ENCODE measurements at places on chromosomes 6 and 20. TPM values are rescaled to one million over a fixed set of nuclear protein-coding genes. Genes with fewer than 3 reads are reported as not detected.

Gene ENPP3
- not detected for total RNA-seq

GRCh38 chr20:52410731-52411234 is 219.2 kb upstream of the ZFP64 start:
- DNase-seq: no peak

GRCh38 chr20:17761604-17762003 is 61.8 kb downstream of the BANF2 start:
- peak; percentile 8 for DNase-seq

DNA sequence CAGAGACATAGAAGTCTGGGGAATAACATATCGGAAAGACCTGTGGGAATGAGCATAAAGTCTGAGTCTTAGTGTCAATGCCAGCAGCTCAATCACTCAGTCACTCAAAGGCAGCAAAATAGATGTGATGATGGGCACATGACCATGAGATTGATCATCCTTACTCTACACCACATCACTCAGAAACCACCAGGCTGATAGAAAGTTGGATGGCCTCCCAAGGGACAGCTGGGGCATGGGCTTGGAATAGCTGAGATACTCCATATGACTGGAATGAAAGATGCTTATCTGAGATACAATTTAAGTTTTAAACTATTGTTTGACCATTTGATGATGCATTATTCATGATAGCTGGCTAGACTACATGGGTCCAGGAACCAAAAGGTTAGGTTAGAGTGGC is 80.9 kb upstream of the F13A1 start:
- no peak for DNase-seq

DNA sequence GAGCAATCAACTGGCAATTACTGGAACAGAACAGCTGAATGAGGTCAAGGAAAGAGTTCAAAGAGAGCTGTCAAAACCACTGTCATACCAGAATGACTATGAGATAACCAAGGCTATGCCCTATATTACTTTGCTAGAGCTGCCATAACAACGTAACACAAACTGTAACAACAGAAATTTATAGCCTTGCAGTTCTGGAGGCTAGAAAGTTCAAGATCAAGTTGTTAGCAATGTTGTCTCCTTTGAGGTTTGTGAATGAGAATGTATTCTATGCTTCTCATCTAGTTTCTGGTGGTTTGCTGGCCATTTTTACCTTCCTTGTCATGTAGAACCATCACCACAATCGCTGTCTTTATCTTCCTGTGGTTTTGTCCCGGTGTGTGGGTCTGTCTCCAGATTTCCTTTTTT is 1323.0 kb upstream of the GJE1 start:
- DNase-seq: no peak

DNA sequence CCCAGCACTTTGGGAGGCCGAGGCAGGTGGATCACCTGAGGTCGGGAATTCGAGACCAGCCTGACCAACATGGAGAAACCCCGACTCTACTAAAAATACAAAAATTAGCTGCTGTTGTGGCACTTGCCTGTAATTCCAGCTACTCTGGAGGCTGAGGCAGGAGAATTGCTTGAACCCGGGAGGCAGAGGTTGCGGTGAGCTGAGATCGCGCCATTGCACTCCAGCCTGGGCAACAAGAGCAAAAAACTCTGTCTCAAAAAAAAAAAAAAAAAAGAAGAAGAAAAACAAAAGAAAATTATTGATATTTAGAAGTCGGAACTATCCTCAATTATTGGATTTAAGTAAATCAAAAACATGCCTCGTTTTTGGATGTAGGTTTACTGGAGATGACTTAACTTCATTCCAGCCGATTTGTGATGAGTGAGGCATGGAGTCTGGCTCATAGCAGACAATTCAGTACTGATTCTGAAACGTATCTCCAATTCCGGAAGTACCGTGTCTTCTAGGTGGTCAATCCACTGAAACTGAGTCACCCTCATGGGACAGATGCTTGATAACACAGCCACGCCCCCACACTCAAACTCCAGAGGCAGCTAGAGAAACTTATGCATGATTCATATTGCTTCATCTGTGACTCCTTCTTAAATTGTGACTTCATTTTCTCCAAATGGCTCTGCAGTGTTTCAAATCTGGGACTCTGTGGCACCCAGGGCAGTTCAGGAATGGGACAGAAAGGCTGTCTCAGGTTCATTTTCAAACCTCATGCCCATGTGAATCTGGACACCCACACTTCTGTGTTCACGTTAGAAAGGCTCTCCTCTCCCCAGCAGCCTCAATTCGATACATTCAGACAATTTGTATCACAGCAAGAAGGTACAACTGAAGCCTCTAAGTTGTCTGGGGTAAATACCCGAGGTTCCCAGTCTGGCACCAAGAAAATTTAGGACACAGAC is 110.4 kb upstream of the ARMC2 start:
- peak; percentile 78 for DNase-seq
